ENCODE measurements at places on chromosomes 5 and 9.
A peak's percentile ranks its signal among the peaks of the same experiment; 100 is the strongest.

DNA sequence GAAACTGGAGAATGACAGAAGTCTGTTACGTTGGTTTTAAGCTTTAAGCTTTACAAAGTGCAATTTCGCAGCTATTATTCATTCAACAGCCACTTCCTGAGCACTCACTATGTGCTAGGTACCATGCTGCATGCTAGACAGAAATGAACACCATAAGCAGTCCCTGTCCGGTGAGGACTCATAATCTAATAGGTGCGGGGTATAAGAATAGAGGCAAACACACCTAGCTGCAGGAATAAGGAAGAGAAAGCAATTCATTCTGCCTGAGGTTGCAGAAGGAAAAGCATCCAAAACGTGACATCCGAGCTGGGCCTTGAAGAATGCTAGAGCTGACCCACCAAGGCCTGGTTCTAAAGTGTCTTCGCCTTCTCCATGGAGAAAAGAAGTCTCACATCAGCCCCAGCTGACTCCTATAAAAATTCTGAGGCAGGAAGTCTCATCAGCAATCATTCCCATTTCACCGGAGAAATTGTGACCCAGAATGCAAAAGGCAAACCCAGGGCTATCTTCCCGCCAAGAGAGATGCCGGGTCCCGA, 542 bp downstream of the FKBP15 start:
- DNase-seq, result peak; percentile 10

- DNase-seq, result no peak
These were observed 91.6 kb downstream of the ROR2 start for GRCh38 chr9:91858213-91859030.

GRCh38 chr5:117210796-117211195, 636.2 kb upstream of the SEMA6A start:
- DNase-seq, result no peak

DNA sequence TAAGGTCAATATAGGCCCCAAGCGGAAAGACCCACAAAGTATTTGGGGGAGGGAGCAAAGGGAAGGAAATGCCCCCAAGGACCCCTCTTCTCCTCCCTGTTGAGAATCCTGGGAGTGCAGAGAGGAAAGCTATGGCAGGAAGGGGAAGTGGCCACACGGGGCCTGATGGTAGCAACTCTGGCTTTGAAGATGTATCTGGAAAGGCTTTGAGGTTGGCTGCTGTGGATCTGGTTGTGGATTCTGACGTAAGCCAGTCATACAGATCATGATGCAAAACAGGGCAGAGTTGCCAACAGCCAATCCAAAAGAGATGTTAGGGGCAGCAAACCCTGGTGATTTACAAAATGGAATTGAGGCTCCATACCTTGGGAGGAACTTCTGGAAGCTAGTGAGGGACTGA, 108.8 kb downstream of the PRKACG start:
- no peak for DNase-seq

- DNase-seq, result no peak
These were observed 13.5 kb downstream of the TBC1D9B start for GRCh38 chr5:179893958-179894895.

GRCh38 chr5:96961053-96961452, 25.2 kb downstream of the LNPEP start:
- DNase-seq, result no peak

DNA sequence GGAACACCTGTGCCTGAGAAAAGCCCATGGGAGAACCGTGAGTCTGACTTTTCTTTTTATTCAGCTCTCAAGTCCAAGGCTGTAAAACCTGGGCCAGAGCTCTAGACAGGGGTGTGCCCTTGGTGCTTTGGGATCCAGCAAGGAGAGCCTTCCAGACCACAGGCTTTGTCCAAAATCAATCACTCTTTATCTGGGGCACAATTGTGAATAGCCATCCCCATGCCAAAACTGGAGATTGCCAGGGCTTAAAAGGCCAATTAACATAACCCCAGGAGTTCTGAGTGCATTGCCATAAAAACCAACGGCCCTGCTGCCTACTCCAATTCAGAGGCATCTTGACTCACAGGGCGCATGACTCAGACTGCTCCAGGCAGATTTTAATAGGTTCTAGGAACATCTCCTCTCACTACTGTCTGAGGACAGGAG, 391.8 kb downstream of the ARHGEF28 start:
- no peak for DNase-seq

DNA sequence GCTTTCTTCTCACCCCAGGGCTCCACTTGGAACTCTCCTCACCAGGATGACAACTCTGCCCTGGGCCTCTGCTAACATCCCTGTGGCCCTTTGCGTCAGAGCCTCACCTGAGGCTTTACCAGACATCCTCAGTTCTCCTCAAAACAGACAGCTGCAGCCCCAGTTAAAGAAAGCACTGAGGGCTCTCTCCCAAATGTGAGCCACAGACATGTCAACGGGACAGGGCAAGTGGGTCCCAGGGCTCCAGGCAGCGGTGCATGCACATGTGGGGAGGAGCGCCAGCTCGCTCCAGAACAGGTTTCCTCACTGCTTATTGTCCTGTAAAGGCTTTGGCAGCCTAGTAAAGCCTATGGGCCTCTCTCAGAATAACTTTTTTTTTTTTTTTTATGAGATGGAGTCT, 37.3 kb downstream of the IPPK start:
- no peak for DNase-seq

DNA sequence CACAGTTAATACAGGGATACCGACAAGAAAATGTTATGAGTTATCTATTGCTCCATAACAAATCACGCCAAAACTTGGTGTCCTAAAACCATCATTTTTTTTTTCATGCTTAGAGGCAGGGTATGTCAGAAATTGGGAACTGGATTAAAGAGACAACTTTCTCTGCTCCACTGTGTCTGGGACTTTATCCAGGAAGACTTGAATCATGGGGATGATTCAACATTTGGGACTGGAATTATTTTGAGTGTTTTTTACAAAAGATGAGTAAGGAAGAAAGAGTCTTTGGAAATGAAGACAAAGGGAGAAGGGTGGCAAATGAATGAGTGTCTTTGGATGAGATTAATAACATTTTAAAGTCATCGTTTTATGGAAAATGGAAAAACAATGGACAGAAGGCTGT, 1883.7 kb upstream of the C9orf72 start:
- DNase-seq, result no peak

GRCh38 chr5:111722140-111722539, 34.9 kb downstream of the NREP start:
- DNase-seq, result no peak

- no peak for DNase-seq
These were observed 142.0 kb downstream of the FAM114A2 start for GRCh38 chr5:153896701-153897100.
